SK-N-SH (cell line): ENCODE measurements at places on chromosomes 3 and 15.

DNA sequence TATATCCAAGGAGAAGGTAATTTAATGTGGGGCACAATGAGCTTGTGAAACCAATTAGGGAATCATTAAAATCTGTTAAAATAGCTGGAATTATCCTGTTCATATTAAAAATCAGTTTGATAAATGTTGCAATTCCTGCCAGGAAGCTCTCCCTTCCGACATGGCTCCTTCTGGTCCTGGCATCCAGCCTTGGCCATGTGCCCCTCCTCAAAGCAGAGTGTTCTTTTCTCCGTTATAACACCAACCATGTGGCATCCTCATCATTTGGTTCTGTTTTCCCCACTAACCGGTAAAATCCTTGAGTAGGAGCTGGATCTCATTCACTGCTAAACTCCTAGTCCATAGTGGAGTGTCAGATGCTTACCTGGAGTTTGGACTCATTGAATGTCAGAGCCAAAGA lies 127.2 kb downstream of the ARNT2 start:
- DNase-seq, result no peak

- DNase-seq, result no peak
These were observed 20.5 kb downstream of the TRH start for GRCh38 chr3:129994883-129995559.

- no peak for DNase-seq
These were observed 773 bp downstream of the LINGO1 start for GRCh38 chr15:77631745-77632533.

- DNase-seq, result no peak
These were observed 2.5 kb upstream of the ABHD5 start for GRCh38 chr3:43688245-43688650.

- no peak for DNase-seq
These were observed 70.1 kb downstream of the HOMER2 start for GRCh38 chr15:82882273-82882928.

- DNase-seq, result no peak
These were observed 23.2 kb downstream of the SHC4 start for GRCh38 chr15:48940508-48940907.

DNA sequence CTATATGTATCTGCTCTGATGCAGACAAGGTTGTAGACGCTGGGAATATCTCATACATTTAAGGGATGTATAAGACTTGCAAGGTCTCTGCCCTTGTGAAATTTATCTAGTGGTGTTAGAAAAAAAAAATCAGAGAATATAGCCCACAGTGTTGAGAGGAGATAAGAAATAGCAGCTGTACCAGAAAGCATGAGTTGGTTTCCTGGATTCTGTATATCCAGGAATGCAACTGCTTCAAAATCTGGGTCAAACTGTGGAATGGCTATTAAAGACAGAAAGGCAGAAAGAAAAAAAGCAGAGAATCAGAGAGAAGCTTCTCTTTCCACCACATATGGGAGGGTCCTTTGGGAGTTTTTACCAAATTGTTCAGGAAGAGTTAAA lies 1.5 kb upstream of the TMEM212 start:
- DNase-seq, result no peak

GRCh38 chr3:188796122-188796631 lies 375.6 kb upstream of the TPRG1 start:
- DNase-seq, result no peak

DNA sequence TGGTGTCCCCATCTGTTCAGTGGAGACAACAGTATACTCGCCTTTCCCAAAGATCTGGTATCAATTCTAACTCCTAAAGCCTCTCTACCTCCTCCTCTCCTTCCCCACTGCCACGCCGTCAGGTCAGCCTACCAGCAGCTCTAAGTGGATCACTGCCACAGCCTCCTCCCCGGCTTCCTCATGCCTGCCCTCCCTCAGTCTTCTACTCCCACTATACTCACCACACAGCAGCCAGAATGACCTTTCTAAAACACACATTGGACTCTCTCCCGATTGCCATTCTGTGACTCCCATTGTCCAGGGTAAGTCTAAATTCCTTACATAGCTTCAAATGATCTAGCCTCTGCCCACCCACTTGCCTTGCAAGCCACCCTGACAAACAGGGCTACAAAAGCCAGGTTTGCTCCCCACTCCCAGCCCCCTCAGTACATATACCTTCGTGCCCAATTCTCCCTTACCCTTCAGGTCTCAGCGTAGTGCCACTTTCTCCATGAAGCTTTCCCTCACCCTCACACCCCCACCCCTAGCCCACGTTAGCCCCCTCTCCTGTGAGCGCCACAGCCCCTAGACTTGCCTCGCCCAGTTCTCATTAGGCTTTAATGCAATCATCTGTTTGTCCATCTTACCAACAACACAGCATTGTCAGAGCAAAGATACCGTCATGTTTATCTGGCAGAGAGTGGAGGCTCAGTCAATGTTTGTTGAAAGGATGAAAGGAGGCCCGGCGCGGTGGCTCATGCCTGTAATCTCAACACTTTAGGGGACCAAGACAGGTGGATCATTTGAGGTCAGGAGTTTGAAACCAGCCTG lies 9.5 kb upstream of the SEMA7A start:
- no peak for DNase-seq

- no peak for DNase-seq
These were observed 11.6 kb downstream of the EPB42 start for GRCh38 chr15:43209059-43209824.

DNA sequence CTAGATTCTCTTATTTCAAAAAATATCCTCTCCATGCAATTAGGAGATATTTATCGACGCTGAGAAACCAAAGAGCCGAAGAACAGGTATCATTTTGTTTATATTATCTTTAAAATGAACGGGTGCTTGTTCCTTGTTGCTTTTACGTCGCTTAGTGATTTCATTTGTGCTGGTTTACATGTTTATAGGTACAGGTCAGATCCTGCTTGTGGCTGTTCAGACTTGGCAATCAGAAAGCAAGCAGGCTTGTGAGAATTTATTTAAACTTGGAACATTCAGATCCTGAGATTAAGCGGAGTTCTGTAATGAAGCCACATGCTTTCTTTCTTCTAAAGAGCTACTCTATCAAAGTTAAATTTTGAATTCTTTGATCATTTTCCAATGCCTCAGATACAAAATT lies 43.0 kb upstream of the ATP2C1 start:
- DNase-seq, result no peak

GRCh38 chr15:74958320-74958907 lies 1.8 kb upstream of the RPP25 start:
- DNase-seq, result peak; percentile 62

DNA sequence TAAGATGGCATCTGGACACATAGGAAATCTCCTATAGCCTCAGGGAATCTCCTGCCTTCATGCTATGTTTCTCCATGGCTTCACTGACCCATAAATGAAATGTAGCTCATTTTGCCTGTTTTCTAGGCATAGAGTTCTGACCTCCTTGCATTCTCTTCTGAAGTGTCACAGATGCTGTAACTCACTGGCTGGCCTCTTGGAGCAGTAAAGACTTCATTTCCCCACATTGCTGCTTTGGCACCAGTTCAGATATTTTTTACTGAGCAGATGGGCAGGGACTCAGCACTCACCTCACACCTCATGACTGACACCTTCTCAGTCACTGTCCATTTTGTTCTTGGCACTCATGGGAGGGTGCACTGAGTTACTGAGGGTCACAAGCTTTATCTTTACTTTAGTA lies 286.7 kb upstream of the TGFBR2 start:
- DNase-seq, result peak; percentile 8

DNA sequence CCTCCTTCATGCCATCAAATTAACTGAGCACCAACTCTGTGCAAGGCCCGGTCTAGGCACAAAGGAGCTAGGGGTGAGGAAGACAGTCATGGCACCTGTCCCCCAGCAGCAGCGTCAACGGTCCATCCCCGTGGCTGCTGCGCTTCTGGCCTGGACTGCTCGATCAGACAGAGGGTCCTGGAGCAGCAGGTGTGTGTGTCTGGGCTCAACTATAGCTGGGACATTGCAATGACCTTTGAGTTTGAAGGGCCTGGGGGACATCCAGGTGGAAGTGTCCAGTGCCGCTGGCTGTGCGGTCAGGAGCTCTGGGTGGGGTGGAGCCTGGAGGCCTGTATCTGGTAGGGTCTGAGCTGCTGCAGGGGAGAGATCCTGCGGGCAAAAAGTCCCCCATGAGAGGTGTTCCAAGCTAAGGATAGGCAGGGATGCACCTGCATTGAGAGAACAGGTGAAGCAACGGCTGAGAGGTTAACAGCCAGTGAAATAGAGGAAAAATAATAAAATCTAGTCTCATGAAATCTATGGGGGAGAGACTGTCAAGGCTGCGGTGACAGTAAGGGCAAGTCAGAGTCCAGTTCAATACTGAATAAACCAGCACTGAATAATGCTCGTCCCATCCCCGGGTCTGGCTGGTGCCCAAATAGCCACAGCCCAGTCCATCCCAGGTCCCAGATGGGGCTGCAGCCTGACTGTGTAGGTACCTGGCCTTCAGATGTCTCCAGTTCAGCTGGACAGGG lies 25.4 kb upstream of the SLC41A3 start:
- no peak for DNase-seq

- no peak for DNase-seq
These were observed 28.2 kb downstream of the CHD2 start for GRCh38 chr15:92928225-92928750.

GRCh38 chr3:127556565-127556964 lies 34.0 kb downstream of the TPRA1 start:
- DNase-seq, result no peak

DNA sequence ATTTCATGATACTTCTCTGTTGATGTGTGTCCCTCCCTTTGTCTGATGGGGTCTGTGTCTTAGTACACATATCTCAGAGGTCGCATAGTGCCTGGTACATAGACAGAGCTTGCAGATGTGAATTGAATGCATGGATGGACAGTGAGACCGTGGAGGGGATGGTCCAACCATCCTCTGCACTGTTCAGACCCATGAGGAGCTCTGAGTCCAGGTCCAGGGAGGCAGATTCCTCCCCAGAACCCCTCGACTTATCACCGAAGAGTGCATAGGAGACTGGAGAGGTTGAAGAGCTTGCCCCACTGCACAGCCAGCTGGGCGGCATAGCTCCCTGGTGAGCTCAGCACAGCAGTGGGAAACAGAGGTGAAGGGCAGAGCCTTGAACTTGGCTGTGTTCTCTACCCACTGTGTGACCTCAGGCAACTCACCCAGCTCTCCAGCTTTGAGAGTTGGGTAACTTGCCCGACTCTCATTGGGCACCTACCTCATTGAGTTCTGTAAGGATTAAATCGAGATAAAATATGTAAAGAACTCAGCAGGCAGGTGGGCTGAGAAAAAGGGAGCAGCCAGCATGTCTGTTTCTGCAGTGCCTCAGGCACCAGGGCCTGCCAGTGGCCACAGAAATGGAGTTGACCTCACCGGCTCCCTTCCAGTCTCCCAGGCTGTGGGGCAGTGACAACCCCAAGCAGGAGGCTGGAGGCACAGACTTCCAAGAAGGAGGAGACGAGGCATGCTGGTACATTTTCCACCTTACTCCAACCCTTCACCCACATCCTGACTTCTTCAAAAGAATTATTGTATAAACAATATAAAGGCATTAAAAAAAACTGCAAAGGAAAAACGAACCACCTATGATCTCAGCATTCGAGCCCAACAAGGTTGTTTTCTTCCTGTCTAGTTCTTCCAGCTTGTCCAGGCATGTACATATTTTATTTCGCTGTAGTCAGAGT lies 54.1 kb upstream of the TFRC start:
- no peak for DNase-seq

- peak; percentile 44 for DNase-seq
These were observed 7.7 kb upstream of the SYN2 start for GRCh38 chr3:11996480-11996879.

DNA sequence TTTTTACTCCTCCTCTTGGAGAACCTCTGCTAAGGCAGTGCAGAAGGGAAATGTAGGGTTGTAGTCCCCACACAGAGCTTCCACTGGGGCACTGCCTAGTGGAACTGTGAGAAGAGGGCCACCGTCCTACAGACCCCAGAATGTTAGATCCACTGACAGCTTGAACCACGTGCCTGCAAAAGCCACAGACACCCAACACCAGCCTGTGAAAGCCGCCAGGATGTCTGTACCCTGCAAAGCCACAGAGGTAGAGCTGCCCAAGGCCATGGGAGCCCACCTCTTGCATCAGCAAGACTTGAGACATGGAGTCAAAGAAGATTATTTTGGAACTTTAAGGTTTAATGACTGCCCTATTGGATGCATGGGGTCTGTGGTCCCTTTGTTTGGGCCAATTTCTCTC lies 112.1 kb downstream of the RSL24D1 start:
- no peak for DNase-seq

GRCh38 chr15:48565560-48566482 lies 79.7 kb downstream of the FBN1 start:
- DNase-seq, result no peak

DNA sequence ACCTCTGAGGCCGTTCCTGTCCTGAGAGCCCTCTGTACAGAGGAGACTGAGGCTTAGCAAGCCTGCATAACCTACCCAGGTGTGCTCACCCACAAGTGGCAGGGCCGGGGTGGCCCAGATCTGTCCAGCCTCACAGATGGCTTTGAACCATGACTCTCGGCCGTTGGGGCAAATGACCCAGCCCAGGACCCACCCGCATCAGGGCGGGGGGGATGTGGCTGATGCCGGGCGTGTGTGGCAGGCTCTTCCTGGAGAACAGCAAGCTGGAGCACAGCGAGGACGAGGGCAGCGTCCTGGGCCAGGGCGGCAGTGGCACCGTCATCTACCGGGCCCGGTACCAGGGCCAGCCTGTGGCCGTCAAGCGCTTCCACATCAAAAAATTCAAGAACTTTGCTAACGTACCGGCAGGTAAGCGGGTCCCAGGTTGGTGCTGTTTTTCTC lies 133.5 kb downstream of the LRRK1 start:
- peak; percentile 21 for DNase-seq

DNA sequence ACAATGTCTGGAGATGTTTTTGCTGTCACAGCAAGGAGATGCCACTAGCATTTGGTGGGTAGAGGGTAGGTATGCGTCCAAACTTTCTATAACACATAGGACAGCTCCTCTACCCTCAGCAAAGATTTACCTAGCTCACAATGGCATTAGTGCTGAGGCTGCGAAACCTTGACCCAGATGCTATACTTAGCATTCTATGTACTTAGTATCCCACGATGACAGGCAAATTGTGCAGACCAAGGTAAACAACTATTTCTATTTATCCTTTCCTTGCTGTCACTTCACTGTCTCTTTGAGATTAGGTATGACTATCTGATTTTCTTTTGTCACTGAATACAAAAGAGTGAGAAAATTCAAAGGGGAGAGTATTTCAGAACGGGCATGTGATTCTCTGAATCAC lies 265.2 kb upstream of the ZNF385D start:
- DNase-seq, result no peak

- no peak for DNase-seq
These were observed 13.2 kb upstream of the PTPN23 start for GRCh38 chr3:47367631-47368030.

DNA sequence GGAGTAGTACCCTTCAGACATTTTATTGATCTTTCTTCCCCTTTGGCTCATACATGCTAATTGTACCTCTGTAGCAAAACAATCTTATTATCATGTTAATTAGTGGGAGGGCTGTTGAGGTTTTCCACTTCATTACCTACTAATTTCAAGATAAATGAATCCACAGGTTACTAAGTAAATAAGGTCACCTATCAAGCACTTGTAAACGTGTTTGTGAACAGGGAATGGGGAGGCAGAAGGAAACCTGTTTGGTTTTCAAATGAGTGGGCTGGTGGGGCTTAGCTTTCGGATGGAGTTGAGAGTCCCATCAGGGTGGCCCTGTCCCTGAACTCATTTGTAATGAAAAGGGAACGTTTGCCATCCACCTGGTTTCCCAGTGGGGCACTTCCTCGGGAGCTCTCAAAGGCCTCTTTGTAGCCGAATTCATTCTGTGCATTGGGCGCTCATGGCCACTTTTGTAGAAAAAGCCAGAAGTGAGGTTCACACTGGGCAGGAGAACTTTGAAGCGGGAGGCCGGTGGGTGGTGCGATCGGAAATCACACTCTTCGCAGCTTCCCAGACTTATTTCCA lies 419.8 kb upstream of the NR2F2 start:
- no peak for DNase-seq

GRCh38 chr3:114649331-114649730 lies 355.5 kb downstream of the TIGIT start:
- no peak for DNase-seq
